SHP77 (cell line): ENCODE measurements at places on chromosomes 6 and 20.

- no peak for DNase-seq
These were observed 182.8 kb downstream of the GRM1 start for GRCh38 chr6:146211646-146212045.

DNA sequence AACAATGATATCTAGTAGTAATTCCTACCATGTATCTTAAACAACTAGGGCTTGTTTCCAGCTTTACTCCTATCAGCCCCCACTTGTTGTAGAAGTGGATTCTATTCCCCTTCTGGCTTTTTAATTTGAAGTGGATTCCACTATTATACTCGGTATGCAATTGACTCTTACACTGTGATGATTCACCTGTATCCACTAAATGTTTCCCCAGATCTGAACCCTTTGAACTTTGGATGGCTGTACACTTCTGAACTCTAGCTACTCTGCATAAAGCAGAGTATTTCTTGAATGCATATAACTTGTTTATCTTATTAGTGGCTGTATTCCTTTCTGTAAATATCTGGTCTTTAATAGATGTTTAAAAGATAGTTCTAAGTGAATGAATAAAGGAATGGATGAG, 538.4 kb upstream of the NRSN1 start:
- no peak for DNase-seq

GRCh38 chr6:136790411-136791295, 1.6 kb downstream of the MAP3K5 start:
- DNase-seq = no peak

- DNase-seq = no peak
These were observed 48.2 kb upstream of the PXDC1 start for GRCh38 chr6:3799719-3800118.

- DNase-seq = no peak
These were observed 170.9 kb downstream of the KLHL32 start for GRCh38 chr6:97095311-97095850.

DNA sequence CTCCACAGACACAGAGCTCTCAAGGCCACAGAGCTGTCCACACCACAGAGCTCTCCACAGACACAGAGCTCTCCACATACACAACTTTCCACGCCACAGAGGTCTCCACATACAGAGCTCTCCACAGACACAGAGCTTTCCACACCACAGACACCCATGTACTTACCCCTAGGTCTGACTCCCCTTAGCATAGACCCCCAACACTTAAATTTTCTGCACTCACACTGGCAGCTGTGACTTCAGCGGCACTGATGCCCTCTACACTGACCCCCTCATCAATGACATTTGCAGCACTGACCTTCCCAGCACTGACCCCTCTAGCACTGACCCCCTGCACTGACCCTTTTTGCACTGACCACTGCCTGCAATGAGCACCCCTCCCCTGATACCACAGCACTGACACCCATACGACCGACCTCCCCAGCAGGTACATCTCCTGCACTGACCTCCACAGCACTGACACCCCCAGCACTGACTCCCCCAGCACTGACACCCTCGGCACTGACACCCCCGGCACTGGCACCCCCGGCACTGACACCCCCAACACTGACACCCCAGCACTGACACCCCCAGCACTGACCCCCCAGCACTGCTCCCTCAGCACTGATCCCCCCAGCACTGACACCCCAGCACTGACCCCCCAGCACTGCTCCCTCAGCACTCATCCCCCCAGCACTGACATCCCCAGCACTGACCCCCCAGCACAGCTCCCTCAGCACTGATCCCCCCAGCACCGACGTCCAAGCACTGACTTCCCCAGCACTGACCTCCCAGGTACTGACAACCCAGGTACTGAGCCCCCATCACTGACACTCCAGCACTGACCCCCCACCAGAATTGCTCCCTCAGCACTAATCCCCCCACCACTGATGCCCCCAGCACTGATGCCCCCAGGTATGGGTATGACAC, 56.5 kb downstream of the ERMARD start:
- DNase-seq = no peak

DNA sequence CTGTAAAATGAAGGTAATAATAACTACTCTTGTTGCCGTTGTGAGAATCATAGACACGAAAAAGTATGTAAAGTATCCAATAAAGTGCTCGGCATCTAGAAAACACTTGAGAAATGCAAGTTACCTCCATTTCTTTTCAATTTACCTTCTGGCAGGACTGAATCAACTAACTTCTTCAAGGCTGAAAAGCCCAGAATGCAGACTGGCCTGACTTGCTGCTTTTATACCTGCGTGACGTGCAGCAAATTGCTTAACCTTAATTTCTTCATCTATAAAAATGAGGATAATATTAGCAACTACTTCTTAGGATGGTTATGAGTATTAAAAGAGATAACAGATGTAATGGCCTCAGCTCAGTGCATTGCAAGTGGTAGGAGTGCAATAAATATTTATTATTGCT, 39.6 kb downstream of the GRIK2 start:
- DNase-seq = no peak

DNA sequence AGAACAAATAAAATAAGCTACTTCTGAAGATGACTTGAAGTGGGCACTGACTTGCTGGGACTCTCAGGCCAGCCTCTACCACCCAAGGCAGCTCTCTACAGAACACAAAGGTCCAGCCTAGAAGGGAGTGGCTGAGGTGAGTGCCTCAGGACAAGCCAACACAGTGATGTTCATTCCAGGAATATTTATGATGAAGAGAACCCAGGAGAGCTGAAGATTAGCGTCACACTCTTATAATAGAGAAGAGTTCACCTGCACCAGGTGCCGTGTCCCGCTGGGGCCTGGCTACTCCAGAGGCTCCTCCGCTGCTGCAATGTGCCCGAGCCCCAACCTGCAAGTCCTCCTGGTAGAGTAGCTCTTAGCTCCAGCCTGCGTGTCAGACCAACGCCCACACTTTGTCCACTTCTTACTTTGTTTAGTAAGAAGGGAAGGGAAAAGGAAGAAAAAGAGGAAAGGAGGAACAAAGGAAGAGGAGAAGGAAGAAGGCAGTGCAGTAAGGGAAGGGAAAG, 182.4 kb upstream of the QKI start:
- no peak for DNase-seq

GRCh38 chr20:25859649-25860530, 163.2 kb upstream of the ZNF337 start:
- DNase-seq = peak; percentile 64

- no peak for DNase-seq
These were observed 32.8 kb upstream of the GMPR start for GRCh38 chr6:16205377-16206144.

DNA sequence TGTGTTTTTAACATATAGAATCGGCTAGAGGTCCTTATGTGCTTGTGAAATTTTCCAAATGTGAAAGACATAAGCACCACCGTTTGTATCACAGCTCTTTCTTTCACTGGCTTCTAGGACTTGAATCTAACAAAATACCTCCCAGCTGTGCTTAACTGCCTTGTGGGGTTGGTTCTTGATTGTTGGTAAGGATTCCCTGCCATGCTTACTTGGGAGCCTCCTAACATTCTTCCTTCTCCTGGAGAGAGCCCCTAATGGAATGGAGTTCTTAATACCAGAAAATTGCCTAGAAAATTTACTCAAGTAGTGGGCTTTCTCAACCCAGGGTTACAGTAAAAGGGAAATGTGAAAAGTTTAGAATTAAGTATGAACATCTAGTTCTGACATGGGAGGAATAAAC, 121.2 kb downstream of the COL19A1 start:
- no peak for DNase-seq

GRCh38 chr20:22248051-22248667, 336.2 kb downstream of the FOXA2 start:
- peak; percentile 8 for DNase-seq

GRCh38 chr6:5190507-5190906, 70.2 kb downstream of the LYRM4 start:
- DNase-seq = no peak

- peak; percentile 88 for DNase-seq
These were observed 586.3 kb downstream of the HTR1B start for GRCh38 chr6:76876922-76877553.

GRCh38 chr6:76772951-76773350, 690.3 kb downstream of the HTR1B start:
- DNase-seq = no peak

DNA sequence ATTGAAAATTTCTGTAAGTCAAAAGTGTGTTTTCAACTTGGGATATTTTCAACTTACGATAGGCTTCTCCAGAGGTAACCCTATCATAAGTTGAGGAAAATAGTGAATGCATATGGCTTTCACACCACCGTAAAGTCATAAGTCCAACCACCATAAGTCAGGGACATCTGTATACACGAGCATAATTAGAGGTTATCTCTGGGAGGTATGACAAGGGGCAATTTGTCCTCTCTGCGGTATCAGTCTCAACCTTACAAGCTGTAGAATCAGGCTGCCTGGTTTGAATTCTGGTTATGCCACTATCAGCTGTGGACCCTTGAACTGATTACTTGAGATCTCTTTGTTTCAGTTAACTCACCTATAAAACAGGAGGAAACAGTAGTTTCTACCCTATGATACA, 202.9 kb upstream of the JARID2 start:
- DNase-seq = no peak

GRCh38 chr6:11224966-11225463, 7.5 kb downstream of the NEDD9 start:
- no peak for DNase-seq

DNA sequence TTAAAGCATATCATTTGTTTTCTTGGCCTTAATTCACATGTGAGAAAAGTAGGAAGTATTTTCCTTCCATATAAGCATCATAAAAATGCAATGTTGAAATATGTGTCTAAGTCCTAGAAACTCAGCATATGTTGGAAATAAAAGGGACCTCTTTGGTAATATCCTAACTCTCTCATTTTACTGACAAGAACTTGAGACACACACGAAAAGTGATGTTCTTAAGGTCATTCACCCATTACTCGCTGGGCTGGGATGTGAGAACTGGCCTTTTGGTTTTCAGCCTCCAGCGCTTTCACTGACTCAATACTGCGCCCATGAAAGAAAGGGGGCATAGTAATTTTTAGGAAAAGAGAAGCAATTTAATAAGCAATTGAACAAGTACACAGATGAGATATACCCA, 153.5 kb upstream of the SCGN start:
- DNase-seq = no peak

DNA sequence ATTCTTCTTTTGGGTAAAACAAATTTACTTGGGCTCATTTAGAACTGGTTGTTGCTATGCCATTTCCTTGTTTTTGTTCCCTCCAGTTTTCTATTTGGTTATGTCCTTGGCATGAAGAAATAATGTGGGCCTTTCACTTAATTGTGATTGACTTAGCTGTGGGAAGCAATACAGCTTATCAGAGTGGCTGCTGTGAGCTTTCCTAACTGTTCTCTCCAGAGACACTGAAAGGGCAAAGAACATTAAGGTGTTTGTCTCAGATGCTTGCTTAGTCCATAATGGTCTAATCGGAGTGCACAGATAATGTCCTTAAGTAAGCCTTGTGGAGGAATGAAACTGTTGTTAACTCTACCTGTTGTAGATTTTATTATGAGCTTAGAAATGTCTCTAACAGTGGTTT, 56.6 kb downstream of the SH3BGRL2 start:
- DNase-seq = no peak

DNA sequence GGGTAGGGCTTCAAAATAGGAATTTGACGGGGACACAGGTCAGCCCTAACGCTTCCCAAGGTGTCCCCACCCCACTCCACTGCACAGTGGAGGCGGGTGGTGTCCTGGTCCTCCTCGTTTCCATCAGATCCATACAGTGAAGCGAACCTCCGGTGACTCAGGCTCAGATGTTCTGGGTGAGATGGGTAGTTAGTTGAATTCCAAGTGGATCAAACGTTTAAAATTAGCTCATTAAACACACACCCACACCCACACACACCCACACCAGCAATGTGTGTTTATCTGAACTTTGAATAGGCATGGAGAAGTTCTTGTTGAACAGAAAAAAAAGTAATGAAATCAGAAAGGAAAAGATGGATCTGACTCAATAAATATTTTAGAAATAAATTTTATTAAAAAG, 58.9 kb downstream of the CDH4 start:
- DNase-seq = no peak

- no peak for DNase-seq
These were observed 10.7 kb downstream of the SLC22A1 start for GRCh38 chr6:160132297-160132637.

- DNase-seq = peak; percentile 71
These were observed at the start of gene UBE2J1 for GRCh38 chr6:89352278-89353117. Gene UBE2J1, minus strand, starts transcription at chr6:89352722. Its CDS starts 153 bp downstream, at chr6:89352569.

DNA sequence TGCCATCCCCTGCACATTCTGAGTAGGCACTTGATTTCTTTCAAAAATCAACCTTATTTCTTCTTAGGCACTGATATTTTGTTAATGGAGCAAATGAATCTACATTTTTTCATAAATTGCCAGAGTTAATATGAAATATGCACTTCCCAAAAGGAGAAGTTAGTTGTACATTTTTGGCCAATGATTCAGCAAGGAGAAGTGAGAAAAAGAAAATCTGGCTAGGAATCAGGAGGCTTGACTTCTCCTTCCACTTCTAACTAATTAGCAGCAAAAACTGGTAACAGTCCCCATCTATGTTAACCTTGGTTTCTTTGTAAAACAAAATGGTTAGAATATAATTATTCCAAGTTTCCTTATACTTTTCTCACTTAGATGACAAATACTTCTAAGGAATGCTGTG, 7.0 kb upstream of the DSE start:
- no peak for DNase-seq

GRCh38 chr6:146357578-146358430, 185.8 kb upstream of the RAB32 start:
- no peak for DNase-seq

- no peak for DNase-seq
These were observed 113.5 kb downstream of the JARID2 start for GRCh38 chr6:15359335-15359862.

GRCh38 chr6:2186516-2186915, 58.9 kb downstream of the GMDS start:
- no peak for DNase-seq

DNA sequence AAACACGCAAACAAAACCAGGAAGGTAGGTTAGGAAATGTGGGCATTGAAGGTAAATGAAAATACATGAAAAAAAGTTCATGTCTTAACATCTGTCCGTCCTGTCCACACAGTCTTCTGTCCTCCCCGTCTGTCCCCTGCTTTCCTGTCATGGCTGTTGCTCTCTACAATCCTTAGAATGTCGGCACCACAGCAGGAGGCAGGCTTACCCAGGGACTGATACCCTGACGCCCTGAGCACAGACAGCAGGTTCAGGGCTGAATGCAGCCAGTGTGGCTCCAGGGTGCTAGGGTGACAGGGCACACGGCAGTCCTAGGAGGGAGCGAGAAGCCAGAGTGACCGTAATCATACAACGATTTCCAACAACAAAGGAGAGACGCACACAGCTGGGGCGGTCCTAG, 123.7 kb downstream of the IRF4 start:
- DNase-seq = no peak

GRCh38 chr6:102075539-102075938, 682.0 kb downstream of the GRIK2 start:
- no peak for DNase-seq

- no peak for DNase-seq
These were observed 21.1 kb downstream of the COL20A1 start for GRCh38 chr20:63314015-63314471.

DNA sequence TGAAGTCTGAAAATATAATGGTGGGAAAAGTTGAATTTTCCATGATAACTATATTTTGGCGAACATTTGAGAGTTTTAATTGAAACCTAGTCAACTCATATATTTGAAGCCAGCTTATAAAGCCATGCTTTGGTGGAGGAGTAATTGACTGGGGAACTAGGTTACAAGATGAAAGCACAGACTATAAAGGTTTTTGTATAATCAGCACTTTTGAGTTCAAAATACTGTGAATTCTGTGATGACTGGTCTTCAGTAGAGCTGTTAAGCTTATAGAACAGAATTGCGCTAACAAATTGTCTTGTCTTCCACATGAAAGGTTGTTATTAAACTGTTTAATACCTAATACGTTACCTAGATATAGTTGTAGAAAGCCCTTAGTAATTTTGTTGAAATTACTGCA, 159.1 kb upstream of the SCGN start:
- DNase-seq = no peak
